ENCODE measurements at places on chromosomes 5 and 9.

DNA sequence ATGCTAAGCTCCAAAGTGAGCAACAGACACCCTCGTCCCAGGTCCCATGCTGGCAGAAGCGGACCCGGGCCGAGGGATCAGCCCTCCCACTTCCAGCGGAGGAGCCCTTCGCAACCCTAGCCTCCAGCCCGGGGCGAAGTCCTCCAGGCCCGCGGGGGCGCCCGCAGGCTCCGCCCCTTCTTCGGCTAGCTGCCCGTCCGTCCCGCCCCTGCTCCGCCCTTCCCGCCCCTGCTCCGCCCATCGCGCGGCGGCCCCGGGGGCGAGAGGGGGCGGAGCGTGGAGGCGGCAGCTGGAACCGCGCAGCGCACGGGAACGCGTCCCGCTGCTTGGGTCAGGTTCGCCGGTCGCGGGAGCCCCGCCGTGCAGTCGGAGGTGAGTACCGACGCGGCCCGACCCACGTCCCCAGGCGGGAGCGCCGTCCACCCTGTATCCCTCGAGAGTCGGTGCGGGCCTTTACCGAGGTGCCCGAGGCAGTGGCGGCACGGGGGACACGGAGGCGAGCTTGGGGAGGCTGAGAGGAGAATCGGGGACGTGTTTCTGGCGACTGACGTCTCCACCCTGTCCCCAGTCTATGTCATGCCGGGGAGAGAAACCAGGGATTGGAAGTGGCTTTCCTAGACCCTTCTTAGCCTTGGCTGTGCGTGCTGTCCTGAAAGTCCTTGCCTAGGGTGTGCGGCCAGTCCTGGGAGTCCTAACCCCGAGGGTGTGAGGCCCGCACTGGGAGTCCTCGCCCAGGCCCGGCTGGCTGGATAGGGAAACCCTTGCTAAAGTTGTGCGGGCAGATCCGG is at the start of gene ACO1:
TSS of gene ACO1 (plus strand) at position 280 of the 788 bp plus-strand sequence. CDS start 20,864 bp downstream, outside the sequence.
- DNase-seq = peak; percentile 94

DNA sequence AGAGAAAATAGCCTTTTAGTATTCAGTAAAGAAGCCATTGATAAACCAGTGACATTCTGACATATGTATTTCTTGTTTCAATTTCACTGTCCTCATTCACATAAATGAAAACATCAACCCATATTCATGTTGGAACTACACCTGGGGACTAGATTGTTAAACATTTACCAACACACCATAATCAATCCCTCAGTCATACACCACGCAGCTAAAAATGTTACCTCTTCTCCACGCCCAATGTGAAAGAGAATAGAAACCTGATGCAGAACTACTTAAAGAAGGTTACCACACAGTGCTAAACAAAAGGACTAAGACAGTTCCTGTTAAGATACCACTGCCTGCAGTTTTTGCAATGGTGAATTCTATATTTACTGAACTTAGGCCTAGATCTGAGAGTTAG is 518.9 kb downstream of the PRELID2 start:
- DNase-seq = no peak

- DNase-seq = no peak
These were observed 35.9 kb downstream of the SUB1 start for GRCh38 chr5:32621256-32621655.

GRCh38 chr9:112069318-112070169 is 105.6 kb downstream of the SUSD1 start:
- no peak for DNase-seq

DNA sequence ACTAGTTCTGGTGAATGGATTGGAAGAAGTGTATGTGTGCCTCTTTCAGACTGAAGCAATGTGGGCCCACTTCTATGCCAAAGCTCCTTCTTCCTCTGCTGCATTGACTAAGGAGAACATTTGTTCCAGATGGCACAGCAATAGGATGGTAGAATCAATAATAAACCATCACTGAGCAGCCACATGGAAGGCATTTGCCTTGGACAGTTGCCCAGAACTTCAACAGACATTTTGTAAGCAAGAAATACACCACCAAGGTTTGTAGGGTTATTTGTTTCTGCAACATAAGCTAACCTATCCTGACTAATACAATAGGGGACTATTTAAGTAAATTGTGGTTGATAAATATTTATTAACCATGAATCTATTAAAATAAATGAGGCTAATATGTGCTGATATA is 37.7 kb upstream of the CSNK1G3 start:
- no peak for DNase-seq

GRCh38 chr9:133943036-133943780 is 48.9 kb downstream of the VAV2 start:
- no peak for DNase-seq

GRCh38 chr9:77099388-77099787 is 77.9 kb upstream of the VPS13A start:
- no peak for DNase-seq

DNA sequence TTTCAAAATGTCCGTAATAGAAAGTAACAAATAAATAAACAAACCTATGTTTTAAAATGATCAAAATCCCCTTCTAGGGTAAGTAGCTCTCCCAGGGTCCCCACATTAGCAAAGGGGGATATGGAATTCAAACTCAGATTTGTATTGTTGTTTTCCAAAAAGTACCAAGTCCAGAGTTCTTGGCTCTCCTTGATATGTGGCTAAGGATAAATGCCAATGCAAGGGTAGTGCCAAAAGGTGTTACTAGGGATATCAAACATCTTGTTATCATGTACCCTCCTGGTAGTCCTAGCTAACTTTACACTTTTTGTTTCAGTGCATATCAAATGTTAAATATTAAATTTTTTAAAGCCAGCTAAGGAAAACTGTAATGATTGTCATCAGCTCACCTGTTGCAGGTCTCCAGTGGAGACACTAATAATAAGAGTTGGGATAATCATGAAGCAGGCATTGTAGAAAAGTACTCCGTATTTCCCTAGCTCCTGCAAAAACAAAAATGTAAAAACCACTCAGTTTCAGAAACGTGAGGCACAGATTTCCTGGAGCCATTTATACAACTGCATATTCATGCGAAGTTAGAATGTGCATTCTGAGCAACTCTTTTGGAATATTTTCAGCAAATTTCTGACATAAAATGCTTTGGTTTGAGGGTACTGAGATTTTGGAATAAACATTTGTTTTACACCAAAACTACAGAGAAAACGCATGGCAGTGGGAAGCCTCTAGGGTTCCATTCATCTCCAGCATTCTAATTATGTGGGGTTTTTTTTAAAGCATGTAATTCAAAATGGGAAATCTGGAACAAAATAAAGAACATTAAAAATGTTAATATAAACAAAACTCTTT is 39.8 kb downstream of the SLC35D2 start:
- DNase-seq = no peak

DNA sequence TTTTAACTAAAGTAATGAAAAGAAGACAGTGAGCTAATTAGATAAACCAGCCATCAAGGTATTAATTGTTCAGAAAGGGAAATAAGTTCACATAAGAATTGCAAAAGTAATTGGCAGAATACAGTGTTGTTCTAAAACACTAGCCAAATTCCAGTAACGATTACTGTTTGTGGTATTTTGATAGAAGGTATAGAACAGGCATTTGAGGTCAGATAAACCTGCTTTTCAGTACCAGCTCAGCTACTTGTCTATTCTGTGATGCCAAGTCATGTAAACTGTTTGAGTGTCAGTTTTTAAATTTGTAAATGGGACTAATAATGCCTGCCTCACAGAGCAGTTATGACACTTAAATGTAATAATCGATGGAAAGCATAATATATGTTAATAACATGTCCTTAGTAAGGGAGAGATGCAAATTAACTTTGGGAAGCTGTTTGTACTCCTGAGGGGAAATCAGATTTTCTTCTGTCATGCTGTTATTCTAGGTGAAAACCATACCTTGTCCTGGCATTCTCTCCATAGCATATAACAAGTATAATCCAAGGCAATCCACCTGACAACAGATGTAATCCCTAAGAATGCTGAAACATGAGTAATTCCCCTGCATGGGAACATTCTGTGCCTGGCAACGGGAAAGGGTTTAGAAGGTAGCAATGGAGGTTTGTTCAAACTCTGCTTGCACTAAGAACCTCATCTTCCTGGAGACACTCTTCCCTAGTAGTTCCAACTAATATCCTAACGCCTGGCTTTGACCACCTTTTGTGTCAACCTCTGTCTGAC is 509.5 kb upstream of the PAPPA start:
- DNase-seq = no peak

All from activated CD8-positive, alpha-beta memory T cell treated with anti-CD3 and anti-CD28 coated beads for 24 hours (primary cell).